LHCN-M2 (cell line): ENCODE measurements at places on chromosomes 3 and 15. TPM values are rescaled to one million over a fixed set of nuclear protein-coding genes. Genes with fewer than 3 reads are reported as not detected.
A peak's percentile ranks its signal among the peaks of the same experiment; 100 is the strongest.

GRCh38 chr15:95068701-95069521 lies 837.5 kb downstream of the MCTP2 start:
- no peak for DNase-seq

DNA sequence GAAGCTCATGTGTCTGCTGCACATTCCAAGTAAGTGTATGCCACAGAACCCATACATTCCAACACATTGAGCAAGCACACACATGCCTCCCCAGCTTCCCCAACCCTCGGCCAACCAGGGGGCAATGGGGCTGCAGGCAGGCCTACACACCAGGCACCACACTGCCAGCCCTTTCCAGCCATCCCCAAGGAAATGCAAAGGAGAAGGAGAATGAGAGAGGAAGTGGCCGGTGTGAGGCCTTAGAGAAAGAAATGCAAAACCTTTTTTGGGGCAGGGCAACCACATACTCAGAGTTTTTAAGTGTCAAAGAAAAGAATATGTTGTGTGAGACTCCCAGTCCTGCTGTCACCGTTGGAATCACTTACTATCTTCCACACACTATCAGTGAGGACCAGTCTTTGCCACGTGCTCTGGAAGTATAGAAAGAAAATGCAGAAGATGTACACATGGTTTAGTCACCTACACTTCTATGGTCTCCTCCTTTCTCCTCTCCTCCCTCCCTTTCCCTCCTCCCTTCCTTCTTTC lies 11.1 kb downstream of the IGF2BP2 start:
- peak; percentile 83 for DNase-seq

- DNase-seq = no peak
Observed at GRCh38 chr15:94066046-94066445, 165.3 kb upstream of the MCTP2 start.

DNA sequence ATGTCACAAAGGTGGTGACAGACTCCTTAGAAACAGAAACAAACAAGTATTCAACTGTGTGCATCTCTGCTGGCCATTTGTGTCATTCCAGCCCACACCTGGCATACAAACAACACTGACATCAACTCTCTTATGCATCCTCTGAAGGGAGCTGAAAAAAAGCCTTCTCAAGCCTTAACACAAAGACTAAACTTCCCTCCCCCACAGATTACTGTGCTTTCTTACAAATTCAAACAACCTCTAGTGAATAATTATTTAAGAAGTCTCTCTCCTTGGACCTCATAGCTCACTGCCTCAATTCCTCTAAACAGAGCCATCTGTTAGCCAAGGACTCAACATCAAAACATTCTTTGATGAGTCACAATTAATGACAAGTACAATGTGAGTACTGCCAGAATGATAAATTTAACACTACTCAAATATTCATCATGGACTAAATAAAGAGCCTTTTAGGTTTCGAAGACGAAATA lies 132.1 kb downstream of the WDR76 start:
- DNase-seq = peak; percentile 83

GRCh38 chr3:102410616-102411015 lies 24.2 kb upstream of the ZPLD1 start:
- peak; percentile 30 for DNase-seq

DNA sequence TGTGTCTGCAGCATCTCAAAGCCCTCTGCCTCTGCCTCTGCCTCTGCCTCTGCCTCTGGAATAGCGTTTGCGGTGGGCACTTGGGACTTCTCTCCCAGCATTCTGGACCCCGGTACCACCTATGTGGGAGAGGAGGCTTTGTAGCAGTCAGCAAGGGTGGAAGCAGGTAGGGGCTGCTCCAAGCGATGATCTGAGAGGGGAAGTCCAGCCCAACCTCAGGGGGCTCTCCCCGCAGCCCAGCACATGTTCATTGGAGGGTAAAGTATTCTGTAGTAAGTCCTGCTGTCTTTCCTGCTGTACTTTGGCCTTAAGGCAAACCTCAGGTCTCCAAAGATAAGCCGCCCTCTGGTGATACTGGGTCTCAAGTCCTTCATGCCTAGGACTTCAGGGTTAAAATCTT lies 68.6 kb downstream of the FAM174B start:
- DNase-seq = no peak

- no peak for DNase-seq
Observed at GRCh38 chr15:68558318-68559305, 20.2 kb upstream of the CORO2B start.

DNA sequence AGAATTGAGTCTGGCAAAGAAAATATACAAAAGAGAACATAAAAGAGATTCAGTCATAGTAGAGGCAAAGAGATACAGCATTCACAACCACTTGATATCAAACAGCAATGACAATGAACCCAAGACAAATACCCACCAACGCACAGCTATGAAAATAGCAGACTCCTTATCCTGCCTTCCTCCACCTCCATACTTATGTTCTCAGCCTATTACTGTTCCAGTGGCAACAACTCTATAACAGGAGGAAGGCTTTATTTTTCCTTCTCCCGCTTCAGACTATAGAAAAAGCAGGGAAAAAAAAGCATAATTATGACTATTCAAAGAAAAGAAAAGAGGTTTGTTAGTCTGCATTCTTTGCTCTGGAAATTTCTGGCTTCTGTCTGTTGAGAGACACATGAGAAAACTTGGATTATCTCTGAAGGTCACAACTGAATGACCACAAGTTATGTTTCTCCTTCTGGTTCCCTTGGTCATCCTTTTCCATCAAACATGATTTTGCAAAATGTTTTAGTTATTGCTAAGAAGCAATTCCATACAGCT lies 81.2 kb upstream of the PLXND1 start:
- DNase-seq = no peak

DNA sequence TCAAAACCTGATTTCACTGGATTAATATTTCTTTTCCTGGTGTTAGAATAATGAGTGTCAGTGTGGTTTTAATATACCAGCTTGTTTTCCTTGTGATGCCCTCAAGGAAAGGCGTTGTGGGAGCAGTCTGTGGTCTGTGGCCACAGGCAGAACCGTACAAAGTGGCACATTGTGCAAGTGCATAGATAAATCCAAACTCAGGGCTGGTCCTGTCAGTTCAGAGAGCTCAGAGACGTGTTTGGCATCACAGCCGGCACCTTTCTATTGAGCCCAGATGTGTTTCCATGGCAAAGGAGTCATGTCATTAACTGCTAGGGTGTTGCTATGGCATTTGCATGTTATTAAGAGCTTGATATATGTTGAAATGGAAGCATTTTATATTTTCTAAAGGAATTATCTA lies 289.9 kb upstream of the RASGRP1 start:
- peak; percentile 48 for DNase-seq

C2CD4A gene
- not detected in 2 replicates for total RNA-seq

ACAD9 gene
- 50.1 and 51.6 TPM in 2 replicates for total RNA-seq

DNA sequence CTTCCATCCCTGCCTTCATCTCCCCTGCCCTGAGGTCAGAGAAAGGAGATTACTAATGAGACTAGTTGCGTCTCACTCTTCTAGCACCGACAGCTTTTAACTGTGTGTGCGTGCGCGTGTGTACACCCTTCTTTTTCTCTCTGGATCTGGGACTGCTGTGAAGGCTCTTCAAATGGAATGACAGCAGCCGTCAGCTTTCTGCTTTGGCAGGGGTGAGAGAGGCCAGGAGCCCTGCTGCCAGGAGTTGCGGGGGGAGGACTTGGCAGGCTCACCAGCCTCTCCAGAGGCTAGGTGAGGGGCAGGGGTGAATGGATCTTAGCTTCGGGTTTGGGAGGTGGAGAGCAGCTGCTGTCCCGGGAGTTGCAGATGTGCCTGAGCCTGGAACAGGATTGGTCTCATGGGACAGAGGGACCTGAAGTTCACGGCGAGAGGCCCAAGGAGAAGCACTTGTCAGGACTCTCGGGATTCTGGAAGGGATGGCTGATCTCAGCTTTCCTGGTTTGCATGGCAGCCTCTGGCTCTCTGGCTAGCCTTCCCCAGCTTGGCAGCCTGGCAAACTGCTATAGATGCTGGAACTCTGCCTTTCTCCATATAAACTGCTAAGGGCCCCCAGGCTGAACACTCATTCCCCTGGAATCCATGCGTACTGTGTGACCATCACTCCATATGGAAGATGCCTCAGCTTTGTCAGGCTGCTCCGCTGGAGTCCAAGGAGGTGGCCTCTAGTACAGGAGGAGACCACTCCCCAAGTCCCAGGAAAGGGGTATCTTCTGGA lies 16.6 kb downstream of the TEX264 start:
- no peak for DNase-seq

RARB gene
- total RNA-seq = 0.29 TPM in 1 of 2 replicates, not detected in the other

- DNase-seq = peak; percentile 11
Observed at GRCh38 chr3:136960838-136961836, 3.4 kb downstream of the IL20RB start.

DNA sequence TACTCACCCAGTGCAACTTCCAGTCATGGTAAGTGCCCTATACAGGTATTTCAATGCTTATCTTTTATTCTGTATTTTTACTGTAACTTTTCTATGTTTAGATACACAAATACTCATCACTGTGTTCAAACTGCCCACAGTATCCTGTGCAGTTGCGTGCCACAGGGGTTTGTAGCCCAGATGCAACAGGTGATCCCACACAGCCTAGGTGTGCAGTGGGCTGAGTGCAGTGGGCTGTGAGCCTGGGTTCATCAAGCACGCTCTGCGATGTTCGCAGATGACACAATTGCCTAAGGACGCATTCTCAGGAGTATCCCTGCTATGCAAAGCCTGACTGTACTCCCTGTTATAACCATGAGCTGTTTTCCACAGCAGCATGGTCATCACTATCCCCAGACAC lies 36.2 kb upstream of the VGLL4 start:
- DNase-seq = no peak

DNA sequence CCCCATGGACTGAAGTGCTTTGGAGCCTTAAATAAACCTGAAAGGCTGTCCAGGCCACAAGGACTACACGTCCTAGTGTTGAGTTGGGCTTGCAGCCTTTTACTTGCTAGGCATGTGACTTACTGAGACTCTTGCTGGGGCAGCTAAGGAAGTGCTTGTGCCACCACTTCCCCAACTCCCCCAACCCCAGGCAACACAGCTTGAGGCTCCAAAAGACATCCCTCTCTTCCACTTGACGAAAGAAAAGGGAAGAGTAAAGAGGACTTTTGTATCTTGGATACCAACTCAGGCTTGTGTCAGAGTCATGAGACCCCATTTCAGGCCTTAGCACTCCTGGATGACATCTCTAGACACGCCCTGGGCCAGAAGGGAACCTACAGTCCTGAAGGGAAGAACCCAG lies 109.8 kb downstream of the XRN1 start:
- no peak for DNase-seq

TERC gene
- total RNA-seq = 434 and 471 TPM in 2 replicates

DNA sequence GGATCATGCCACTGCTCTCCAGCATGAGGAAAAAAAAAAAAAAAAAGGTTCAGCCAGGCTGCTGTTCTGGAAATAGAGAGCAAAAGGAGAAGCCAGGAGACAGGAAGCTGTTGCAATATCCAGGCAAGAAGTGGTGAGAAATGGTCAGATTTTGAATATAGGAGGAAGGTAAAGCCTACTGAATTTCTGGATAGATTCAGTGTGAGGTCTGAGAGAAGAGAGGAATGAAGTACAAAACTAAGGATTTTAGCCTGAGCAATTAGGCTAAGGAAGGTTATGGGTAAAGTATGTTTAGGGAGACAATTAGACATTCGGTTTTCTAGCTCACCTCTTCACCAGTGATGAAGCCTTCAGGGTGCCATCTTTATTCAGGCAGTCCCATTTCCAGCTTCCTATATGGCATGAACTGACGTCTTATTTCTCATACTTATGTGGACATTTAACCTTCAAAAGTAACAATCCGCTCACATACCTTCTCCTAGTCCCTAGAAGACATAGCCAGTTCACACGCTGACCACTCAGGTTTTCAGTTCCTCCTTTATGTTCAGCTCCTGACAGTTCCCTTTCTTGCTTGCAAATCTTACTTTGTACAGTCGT lies 57.2 kb downstream of the KIF9 start:
- no peak for DNase-seq

DNA sequence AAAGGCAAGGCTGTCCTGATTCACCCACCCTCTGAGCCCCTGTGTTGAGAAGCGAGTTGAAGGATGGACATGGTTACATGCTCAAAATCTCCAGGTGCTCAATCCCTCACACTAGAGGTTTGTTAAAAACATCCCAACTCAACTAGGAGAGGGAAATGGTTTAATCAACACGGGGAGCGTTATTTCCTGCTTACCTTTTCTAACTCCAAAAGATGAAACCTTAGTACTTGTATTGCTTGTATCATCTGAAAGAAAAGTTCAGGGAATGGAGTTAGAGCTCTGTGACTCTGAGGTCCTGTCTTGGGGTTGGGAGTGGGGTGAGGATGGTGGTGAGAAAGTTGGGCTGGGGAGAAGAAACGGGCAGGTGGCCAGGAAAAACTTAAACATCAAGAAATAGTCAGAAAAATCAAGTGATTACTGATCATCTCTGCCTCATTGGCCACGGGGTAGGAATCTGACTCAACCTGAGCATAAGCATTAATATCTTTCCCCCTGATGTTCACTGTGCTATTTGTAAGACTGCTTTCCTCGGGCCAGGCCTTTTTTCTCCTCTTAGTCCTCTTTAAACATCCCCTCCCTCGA lies 5.9 kb downstream of the MEIS2 start:
- DNase-seq = no peak

DNA sequence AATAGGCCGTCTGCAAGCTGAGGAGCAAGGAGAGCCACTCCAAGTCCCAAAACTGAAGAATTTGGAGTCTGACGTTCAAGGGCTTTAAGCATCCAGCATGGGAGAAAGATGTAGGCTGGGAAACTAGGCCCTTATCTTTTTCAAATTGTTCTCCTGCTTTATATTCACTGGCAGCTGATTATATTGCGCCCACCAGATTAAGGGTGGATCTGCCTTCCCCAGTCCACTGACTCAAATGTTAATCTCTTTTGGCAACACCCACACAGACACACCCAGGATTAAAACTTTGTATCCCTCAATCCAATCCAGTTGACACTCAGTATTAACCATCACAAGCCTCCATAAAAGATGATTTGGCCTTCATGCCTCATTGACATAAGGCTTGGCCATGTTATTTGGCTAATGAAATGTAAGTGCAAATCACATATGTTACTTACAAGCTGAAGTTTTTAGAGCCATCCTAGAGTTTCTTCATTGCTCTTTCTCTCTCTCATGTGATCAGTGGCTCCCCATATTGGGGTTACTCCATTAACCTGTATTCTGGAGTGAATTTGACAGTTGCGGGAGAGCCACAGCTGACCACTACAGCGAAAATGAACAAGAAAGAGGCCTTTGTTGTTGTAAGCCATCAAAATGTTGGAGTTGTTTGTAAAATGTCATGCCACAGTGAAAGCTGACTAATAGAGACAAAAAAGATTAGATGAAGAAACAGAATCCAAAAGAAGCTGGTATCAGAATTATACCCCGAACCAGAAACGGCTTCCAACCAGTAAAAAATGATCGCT lies 61.7 kb downstream of the GBE1 start:
- no peak for DNase-seq
